ENCODE measurements at places on chromosomes 2 and 18. TPM values are rescaled to one million over a fixed set of nuclear protein-coding genes. Genes with fewer than 3 reads are reported as not detected.

GRCh38 chr18:45007531-45007930 is 326.8 kb downstream of the SETBP1 start:
- no peak for DNase-seq

GRCh38 chr18:65760457-65760856 is 9.6 kb downstream of the CDH7 start:
- no peak for DNase-seq

DNA sequence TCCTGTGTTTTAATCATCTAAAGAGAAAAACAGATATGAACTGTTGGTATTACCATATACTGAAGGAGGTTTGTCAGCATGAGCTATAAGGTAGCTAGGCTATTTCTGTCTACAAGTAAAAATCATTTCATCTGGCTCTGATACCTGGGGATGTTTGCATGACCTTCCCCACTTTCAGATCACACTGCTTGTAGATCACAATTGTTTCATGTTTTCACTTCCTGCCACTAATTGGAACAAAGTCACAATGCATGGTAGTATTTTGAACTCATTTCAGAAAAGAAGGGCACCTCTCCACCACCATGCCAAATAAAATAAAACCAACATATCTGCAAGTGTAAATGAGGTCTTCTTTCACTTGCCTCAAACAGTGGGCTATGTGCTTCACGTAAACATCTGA is 37.8 kb downstream of the NYAP2 start:
- no peak for DNase-seq

- DNase-seq, result no peak
These were observed 21.7 kb upstream of the LRRTM1 start for GRCh38 chr2:80326214-80326613.

- DNase-seq, result no peak
These were observed 353.9 kb downstream of the CYRIA start for GRCh38 chr2:16311521-16312440.

- no peak for DNase-seq
These were observed 111.4 kb downstream of the COPS8 start for GRCh38 chr2:237196866-237197618.

- DNase-seq, result peak; percentile 14
These were observed 28.0 kb upstream of the SMIM21 start for GRCh38 chr18:75455249-75456198.

DNA sequence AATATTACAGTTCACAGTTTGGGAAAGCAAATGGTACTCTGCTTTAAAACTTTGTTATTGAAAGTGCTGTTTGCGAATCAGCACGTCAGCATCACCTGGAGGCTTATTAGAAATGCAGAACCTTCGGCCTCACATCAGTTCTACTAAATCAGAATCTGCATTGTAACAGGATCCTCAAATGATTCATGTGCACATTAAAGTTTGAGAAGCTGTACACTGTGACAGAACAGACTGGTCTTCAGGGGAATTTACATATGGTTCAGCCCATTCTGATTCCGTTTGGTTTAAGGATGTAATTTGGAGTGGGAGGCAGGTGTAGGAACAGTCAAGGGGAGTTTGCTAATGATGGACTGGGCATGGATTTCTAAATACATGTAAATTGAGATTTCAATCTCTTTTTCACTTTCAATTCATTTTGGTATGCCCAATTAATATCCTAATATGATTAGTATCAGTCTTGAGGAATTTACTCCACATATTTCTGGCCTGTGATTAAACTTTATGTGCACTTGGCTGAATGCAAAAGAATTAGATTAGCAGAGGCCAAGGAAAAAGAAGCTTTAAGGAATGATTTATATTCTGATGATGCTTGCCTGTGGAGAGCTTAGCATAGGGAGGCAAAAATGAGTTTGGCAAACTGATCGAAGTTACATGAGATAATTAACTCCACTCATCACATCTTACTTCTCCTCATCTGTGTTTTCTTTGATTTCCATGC is 248.8 kb downstream of the XIRP2 start:
- DNase-seq, result no peak

DNA sequence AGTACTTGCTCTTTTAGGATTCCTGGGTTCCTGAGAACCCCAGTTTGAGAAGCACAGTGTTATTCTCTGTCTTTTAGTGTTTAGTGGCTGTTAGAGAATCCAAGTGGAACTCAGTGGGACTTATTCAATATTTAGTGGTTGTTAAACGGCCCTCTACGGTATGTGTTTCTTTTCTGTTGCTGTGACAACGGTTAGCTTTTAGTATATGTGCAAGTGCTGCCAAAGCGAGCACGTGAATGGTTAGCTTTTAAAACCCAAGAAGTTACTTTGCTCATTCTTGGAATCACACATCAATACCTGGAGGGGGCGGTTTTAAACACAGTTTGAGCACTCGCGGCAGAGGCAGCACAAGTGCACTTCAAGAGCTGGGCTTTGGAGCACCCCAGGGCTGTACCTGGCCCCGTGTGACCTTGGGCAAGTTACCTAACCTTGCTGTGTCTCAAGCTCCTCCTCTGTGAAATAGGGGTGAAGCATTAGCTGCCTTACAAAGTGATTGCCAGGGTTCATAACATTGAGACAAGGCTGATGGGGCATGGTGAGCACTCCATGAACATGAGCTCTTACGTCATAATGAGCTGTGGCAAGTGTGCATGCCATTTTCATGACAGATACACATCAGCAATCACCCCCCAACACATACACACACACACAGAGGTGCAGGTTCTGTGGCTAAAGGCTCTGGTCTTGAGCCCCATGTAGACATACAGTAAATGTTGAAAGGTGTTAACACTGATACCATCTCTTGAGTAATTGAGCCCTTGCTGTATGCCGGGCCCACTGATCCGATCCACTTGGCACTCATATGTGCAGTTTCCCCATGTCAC is 234.1 kb downstream of the ALPK2 start:
- DNase-seq, result no peak

- no peak for DNase-seq
These were observed 318.0 kb upstream of the NRP2 start for GRCh38 chr2:205364261-205364660.

DNA sequence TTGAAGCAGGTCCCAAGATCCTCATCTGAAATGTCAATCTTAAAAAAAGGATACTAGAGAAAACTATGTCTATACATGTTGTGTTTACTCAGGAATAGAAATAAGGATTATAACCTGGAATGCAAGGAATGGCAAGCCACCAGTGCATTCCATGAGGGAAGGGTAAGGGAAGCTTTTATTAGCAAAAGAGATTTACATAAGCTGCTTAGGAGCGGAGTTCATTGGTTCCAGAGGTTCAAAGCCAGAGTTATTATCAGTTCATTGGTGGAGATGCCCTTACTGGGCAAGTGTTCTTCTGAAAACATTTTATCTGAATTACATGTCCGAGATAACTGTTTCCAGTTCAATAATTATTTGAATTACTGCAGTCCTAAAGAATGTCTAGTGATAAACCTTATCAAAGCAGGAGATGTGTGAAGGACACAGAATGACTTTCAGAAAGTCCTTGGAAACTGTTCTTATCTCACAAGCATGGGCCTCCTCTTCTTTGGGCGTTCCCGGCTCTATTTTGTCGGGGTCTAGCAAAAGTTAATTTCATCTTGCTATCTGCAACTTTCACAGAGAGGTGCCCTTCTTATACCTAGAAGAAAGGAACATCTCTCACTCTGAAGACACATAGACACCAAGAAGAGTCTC is 23.5 kb downstream of the COMMD1 start:
- DNase-seq, result no peak

GRCh38 chr18:3877678-3878077 is 427.7 kb downstream of the TGIF1 start:
- no peak for DNase-seq

The DHRS9 gene
- 5.4 TPM for total RNA-seq

Measured in activated CD4-positive, alpha-beta memory T cell treated with anti-CD3 and anti-CD28 coated beads for 36 hours (primary cell).